AG10803 (cell line): ENCODE measurements at places on chromosomes 12 and 14.
A peak's percentile ranks its signal among the peaks of the same experiment; 100 is the strongest.

DNA sequence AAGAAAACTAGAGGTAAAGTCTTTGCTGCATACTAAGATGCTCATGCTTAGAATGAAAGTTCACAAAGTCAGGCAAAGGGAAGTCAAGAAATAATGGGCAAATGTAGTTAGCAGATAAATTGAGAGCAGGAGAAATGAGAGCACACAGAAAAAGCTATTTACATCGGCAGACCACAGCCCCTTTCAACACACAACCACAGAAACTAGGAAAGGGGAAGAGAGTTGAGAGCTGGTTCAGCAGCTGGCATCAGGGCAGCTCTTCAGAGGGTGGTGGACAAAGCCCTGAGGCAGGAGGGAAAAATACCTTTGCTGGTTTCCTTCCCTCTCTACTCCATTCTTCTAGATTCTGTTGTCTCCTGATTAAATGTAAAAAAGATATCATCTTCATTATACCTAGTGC lies 95.4 kb upstream of the ANO4 start:
- no peak for DNase-seq

DNA sequence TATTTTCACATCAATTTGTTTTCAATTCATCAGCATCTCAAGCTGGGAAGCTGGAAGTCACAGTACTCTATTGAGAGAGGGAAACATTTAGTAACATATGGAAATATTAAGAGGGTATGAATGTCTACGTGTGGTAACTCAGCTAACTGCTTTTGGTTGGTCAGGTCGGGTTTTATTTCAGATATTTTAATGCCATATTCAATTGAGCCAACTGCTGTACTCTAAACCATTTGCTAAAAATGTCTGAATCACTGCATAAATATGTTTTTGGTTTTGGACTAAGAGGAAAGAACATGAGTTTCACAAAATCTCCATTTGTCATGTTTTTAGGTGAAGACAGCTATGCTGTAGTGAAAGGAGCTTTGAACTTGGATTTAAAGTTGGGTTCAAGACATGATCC lies 18.9 kb upstream of the PPFIBP1 start:
- DNase-seq: peak; percentile 91

DNA sequence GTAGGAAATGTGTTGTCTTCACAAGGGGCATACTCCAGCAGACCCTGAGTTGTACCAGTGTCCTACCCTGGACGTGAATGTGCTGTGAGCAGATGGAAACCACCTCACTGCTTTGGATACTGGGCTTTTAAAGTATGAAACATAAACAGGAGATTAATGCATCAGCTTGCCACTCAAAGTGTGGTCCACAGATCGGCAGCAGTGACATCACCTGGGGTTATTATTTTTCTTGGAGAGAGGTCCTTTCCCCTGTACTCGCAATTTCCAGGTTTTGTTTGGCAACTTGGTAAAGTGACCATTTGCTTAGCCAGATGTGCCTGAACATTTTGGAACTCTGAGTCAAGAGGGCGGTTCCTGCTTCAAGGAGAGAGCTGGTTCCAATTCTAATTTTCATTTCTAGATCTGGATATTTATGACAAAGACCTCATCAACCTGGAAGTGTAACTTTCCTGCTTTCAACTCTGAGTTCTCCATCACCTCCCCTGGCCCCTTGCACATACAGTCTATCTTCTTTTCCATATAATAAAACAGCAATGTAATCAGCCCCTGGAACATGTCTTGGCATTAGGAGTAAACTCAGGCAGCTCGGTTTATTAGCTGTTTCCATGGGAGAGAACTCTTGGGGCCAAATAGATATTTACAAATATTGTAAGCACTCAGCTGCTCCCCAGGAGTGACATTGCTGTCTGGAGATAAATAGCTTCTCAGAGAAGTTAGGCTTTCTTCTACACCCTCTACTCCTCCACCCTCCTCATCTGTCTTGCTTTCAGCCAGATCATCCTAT lies 237.0 kb upstream of the TBX3 start:
- DNase-seq: peak; percentile 78

DNA sequence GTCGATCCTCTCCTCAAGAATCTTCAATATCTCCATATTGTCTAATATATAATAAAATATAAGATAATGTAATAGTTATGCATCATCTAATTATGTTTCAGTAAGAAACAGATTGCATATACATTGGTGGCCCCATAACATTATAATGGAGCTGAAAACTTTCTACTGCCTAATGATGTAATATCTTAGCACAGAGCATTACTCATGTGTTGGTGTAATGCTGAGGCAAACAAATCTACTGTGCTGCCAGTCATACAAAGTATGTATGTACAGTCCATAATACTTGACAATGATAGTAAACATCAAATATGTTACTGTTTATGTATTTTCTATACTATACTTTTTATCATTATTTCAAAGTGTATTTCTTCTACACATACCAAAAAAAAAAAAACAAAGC lies 128.7 kb downstream of the CPNE8 start:
- DNase-seq: no peak

GRCh38 chr14:26180221-26180620 lies 417.6 kb downstream of the NOVA1 start:
- no peak for DNase-seq

GRCh38 chr12:117158911-117159553 lies 31.2 kb downstream of the FBXO21 start:
- DNase-seq: no peak

DNA sequence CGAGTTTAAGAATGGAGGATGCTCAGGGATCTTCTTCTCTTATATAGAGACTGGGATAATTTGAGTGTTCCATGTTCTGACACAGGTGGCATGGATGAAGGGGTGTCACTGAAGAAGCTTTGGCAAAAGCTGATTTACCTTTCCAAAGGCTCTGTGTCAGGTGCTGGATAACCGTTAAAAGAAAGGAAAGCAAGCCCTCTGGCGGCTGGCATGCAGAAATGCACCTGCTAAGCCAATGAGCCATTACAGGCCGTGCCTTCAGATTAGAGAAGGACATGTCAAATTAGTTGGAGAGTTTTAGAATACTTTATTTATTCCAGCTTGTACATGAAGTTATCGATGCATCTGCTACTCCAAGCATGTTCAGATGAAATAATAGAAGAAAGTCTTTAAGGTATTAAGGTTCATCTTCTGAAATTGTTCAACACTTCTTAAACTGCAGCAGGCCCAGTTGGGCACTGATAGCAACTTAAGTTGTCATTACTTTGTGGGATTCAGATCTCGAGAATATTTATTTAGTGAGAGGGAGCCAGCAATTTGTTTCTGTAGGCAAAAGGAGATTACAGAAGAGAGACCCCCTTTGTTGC lies 678.2 kb downstream of the NRXN3 start:
- peak; percentile 9 for DNase-seq

DNA sequence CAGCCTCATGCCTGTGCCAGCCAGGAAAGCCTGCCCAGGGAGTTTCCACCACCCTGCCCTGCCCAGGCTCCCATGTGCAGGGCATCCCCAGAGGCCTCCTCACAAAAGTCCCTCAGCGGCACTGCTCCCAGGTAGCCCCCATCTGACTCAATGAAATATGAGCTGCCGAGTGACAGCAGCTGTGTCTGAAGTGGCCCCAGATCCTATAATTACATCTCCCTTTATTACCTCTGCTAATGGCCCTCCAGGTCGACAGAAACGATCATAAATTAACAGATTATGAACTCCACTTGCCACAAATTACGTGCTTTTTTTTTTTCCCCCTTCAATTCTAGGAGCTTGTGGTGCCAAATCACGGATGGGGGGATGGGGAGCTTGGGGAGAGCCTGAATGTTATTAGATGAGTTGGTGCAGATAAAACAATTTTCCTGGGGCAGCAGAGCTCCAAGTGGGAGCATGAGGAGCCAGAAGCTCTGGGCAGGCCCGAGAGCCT lies 110.4 kb downstream of the ESRRB start:
- no peak for DNase-seq

DNA sequence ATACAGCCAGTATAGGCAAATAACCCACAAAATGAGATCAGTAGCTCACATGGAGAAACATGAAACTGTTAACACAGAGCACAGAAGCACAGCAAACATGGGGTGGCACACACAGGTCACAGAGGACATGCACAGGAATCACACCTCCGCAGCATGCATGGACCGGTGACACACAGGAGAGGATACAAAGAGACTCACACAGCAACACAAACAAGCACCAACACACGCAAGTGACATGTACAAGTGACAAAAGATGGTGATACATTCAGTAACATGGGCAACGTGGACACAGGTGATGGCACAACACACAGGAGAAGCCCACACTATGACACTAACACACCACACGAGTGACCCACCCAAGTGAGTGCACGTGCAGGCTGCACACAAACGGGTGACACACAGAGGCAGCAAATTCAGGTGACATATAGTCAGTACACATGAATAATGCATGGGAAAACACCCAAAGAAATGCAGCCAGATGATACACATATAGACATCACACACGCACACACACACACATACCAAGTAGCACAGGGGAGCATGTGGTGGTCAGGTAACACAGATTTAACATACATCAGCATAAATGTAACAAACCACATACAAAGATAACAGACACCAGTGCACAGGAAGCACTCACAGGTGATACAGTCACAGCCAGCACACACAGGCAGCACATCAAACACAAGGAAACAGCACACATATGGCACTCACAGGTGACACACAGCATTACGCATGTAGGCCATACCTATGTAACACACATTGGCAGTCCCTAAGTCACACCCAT lies 216.0 kb upstream of the SFSWAP start:
- DNase-seq: no peak

GRCh38 chr12:59429766-59430165 lies 166.1 kb upstream of the SLC16A7 start:
- DNase-seq: peak; percentile 15

DNA sequence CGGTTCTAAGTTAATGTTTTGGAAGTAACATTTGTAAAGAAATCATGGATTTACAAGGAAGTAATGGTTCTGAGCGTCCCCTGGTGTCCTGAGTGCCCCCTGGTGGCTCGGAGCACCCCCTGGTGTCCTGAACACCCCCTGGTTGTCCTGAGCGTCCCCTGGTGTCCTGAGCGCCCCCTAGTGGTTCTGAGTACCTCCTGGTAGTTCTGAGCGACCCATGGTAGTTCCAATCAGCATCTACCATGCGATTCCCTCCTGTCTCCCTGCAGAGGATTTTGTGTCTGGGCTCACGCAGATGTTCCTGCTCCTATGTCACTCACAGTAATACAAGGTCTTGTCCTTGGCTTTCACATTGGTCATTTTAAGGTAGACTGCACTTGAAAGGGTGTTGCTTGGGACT lies 1352.9 kb downstream of the TMEM121 start:
- no peak for DNase-seq

DNA sequence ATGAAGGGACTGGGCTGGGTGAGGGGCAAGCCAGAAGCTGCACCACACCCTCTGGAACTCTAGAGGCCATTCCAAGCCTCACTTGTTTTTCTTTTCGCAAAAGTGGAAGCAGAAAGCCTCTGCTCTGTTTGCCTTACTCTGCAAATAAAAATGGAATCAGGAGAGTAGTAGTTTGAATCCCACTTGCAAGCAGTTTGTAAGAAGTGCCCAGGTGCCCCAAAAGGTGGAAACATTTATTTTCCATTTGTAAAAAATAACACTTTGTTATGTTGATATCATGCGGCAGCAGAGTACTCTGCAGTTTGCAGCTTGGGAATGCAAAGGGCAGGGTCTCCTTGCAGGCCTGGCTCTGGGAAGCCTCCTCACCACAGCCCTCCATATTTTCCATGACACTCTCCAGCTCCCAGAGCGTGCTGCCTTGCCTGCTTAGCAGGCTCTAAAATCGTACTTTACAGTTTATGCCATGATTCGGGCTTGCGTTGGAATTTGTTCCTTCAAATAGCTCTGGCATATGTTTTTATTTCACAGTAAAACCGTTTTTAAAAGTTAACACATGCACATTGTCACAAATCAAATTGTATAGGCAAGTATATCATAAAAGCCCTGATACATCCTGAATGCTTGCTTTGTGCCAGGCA lies 20.0 kb downstream of the TUNAR start:
- DNase-seq: no peak

DNA sequence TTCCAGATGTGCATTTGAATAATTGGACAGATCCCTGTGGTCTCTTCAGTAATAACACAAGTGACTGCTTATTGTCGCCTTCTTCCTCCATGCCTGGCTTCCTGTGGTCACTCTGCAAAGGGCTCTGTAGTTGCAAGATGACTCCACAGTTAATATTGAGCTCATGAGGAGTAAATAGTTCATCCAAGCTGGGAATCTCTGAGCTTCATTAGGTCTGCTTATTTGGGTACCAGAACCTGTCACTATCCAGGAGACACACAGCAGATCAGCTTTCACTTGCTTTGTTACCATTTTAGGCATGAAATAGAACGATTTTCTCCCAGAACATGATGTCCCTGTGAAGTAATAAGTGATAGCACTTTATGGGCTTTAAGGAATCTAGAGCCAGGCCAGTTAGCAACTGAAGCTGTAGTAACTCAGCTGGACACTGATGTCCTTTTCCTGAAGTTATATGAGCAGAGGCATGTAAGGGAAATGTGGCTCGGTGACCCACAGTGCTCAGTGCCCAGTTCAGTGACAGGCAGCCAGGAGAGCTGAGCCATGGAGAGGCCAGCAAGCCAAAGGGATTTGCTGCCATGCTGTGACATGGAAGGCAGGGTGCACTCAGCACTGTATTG lies 50.1 kb downstream of the CRADD start:
- no peak for DNase-seq
